ENCODE measurements at places on chromosomes 1 and 21. TPM values are rescaled to one million over a fixed set of nuclear protein-coding genes. Genes with fewer than 3 reads are reported as not detected.

DNA sequence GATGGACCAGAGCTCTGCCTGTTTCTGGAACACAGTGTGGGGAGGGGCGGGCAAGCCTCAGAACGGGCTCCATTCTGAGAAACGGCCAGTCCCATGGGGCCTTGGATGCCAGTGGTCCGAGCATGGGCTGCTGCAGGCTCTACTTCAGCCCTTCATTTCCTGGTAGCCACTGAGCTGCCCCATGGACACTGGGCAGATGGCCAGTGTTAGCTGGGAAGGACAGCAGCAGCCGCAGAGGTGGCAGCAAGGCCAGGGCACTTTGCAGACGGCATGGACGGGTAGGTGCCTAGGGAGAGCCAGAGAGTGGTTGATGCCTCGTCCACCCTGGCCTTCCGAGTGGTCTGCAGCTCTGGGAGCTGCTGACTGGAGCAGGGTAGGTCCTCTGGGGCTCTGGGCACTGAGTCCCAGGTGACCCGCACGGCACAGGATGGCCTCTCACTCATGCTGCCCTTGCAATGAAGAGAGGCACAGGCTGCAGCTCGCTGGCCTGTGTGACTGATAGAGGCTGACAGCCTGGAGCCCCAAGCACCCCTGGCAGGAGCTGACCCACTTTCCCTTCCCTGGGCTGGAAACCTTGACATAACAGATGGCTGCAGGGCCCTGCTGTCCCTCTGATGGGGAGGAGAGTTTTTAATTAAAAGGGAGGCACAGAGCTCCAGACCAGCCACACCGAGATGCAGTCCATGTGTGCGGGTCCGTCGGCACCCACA is 87.7 kb upstream of the COL6A1 start:
- no peak for DNase-seq

GRCh38 chr1:12276225-12276624 is 46.4 kb downstream of the VPS13D start:
- peak; percentile 53 for DNase-seq

Gene SAMSN1
- 0.86 TPM for total RNA-seq

- DNase-seq = peak; percentile 92
These were observed 90.1 kb downstream of the TENT5C start for GRCh38 chr1:117695796-117696490.

Gene DRAXIN
- not detected for total RNA-seq

GRCh38 chr1:155529929-155530328 is 32.7 kb downstream of the ASH1L start:
- no peak for DNase-seq

Measured in fibroblast of villous mesenchyme (primary cell).